Stimulated activated CD4-positive, alpha-beta T cell treated with anti-CD3 and anti-CD28 coated beads, Interleukin-1b, Interleukin-23, amount 100 ng/mL, for 4 hours (primary cell): ENCODE measurements at places on chromosomes 2 and 18.

DNA sequence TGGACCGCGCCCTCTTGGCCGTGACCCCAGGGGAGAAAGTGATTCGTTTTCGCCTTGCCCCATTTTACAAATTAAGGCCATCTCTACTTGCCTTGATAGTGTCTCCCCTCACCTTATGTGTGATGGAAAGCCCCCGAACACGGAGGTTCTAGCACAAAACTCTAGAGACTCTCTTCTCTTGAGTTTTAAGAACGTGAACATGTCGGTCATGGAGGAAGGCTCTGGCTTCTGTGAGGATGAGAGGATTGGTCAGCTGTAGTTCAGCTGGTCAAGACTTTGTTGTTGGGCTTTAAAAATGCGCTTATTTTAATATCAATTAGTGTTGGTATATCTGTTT is 828 bp downstream of the DYNC1I2 start:
- DNase-seq: no peak

DNA sequence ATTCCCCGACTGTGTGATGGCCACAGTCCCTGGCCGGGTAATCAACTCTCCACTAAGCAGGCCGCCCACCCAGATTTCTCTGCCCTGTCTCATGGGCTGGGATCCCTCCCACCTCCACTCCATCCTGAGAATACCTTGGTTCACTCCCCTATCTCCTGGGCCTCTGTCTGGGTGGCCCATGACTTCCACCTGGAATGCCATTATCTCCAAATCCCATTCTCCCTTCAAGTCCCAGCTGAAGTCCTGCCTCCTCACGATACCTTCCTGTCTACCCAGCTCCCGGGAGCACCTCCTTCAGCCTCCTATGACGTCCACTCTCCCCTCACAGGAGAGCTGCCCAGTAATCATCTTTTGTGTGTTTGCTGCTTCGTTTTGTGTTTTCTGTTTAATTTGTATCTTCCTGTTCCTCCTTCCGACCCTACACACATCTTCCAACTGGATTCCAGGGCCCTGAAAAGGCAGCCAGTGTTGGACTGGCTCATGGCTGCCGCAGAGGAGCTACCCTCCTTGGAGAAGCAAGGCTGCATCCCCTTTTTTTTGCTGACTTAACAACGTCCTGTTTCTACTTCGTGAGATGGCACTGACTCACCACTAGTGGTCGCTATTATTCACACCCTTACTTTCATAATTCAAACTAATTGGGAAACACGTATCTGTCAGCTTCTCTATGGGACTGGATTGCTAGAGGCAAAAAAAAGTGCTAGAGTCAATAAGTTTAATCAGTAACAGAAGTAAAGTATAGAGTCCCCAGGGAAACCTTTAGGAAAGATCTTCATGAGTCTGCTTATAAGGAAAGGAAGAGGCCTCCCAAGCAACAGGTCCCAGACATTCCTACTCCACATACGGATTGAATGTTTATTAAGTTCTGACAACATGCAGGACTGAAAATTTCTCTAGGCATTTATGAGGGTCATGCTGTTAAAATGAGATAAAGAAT is 171.9 kb upstream of the GATA6 start:
- no peak for DNase-seq

GRCh38 chr18:70973626-70974025 is 684.8 kb downstream of the SOCS6 start:
- DNase-seq: no peak

- DNase-seq: no peak
These were observed 87.3 kb upstream of the GPR45 start for GRCh38 chr2:105154119-105154818.

- DNase-seq: no peak
These were observed 57.2 kb downstream of the TNP1 start for GRCh38 chr2:216802516-216803215.

GRCh38 chr2:60105906-60106305 is 447.5 kb downstream of the BCL11A start:
- no peak for DNase-seq

GRCh38 chr2:227214622-227215041 is 50.2 kb downstream of the COL4A3 start:
- no peak for DNase-seq

DNA sequence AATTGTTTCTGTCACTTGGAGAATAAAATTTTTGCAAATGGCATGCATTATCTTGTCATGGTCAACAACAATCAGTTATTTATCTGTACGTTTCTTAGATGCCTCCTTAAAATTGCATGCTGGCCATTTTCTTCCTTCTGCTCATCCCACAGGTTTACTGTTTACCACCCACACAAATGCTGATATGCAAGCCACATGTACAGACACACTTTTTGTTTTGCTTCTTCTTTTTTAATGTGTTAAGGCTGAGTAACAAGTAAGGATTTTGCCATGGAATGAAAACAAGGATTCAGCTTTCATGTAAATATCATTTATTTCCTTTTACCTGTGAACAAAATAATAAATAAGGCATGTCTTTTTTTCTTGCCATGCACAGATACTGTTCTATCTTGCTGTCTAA is 1077.1 kb upstream of the ZEB2 start:
- no peak for DNase-seq

- DNase-seq: no peak
These were observed 30.1 kb downstream of the KCTD18 start for GRCh38 chr2:200479692-200480265.

GRCh38 chr2:108877506-108877905 is 90.9 kb downstream of the CCDC138 start:
- DNase-seq: no peak

GRCh38 chr2:233761040-233761769 is 1.1 kb downstream of the UGT1A1 start:
- no peak for DNase-seq

- DNase-seq: no peak
These were observed 279.8 kb downstream of the TNS1 start for GRCh38 chr2:217722883-217723472.

DNA sequence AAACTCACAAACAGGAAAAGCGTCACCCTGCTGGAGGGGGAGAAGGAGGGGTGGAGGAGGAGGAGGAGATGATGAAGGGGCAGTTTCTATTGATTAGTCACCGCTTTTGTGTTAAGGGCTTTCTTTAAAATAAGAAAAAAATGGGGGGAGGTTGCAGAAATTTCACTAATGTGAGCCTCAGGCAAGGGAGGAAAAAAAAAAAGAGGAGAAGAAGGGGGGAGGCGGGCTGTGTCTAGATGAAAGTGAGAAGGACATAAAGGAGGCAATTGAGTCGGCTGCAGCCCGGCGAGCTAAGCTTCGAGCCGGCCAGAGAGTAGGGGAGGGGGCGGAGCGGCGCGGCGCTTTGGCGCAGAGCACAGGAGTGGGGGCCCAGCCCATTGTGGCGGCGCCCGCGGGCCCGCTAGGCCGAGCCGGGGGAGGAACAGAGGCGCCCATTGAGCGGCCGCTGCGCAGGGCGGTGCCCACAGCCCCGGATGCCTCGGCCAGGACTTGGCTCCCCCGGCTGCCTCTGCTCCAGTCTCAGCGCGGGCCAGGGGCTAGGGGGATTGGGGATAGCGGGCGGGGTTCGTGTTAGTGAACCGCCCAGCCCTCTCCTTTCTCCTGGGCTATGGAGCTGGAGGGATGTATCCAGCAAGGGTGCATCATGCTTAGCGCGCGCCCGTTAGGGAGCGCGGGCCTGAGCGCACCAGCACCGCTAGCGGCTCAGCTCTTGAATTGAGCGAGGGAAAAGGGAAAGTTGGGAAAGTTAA is 7.9 kb downstream of the PAX3 start:
- no peak for DNase-seq

DNA sequence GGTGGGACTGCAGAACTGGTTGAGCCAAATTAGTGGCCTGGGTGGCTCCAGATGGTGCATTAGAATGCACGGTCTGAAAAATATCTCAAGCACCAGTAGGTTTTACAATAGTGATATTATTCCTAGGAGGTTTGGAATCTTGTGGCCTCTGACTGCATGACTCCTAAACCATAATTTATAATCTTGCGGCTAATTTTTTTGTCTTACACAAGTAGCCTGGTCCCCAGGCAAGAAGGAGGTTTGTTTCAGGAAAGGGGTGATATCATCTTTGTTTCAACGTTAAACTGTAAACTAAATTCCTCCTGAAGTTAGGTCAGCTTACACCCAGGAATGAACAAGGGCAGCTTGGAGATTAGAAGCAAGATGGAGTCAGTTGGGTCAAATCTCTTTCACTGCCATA is 98.9 kb upstream of the ARL4C start:
- DNase-seq: no peak

GRCh38 chr2:98172150-98172765 is 85.3 kb downstream of the VWA3B start:
- no peak for DNase-seq

DNA sequence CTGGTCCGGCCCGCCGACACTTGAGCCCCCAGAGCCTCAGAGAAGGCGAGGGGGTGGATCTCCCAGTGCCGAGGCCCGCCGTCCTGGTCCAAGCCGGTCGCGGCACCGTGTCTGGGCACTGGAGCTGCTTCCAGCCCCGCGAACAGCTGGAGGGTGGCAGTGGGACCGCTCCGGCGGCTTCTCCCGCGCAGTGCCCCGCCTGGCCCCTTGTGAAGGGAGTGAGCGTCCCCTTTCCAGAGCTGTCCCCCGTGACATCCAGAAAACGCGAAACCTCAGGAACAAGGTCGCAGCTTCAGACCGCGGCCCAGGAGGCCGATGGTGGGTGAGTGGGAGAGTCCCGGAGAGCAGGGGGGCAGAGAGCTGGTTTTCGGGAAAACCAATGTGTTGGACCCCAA is 579 bp upstream of the EMX1 start:
- no peak for DNase-seq

- DNase-seq: no peak
These were observed 104.1 kb downstream of the CHN1 start for GRCh38 chr2:174901075-174901474.

- DNase-seq: no peak
These were observed 85.3 kb downstream of the ZNF407 start for GRCh38 chr18:74682991-74683297.

- no peak for DNase-seq
These were observed 15.3 kb upstream of the IL36G start for GRCh38 chr2:112962308-112963175.

GRCh38 chr2:196808083-196808665 is 981 bp downstream of the C2orf66 start:
- no peak for DNase-seq

DNA sequence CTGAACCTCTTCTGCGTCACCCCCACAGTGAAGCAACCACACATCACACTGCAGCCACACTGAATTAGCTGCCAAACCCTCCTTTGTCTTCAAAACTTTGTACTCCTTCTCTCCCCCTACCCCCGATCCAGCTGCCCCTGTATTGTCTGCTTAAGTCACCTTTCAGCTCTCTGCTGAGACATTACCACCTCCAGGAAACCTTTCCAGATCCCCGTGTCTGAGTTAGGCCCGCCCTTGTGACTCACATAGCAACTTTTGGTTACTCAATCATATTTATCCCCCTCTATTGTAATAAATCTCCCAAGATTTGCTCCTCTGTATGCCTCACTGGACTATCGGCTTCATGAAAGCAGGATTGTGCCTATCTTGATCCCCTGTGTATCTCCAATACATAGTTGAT is 82.8 kb upstream of the CDCA7 start:
- DNase-seq: no peak

- DNase-seq: no peak
These were observed 680.8 kb downstream of the NYAP2 start for GRCh38 chr2:226080334-226080733.

GRCh38 chr2:178804791-178805190 is 2.4 kb downstream of the TTN start:
- DNase-seq: no peak

DNA sequence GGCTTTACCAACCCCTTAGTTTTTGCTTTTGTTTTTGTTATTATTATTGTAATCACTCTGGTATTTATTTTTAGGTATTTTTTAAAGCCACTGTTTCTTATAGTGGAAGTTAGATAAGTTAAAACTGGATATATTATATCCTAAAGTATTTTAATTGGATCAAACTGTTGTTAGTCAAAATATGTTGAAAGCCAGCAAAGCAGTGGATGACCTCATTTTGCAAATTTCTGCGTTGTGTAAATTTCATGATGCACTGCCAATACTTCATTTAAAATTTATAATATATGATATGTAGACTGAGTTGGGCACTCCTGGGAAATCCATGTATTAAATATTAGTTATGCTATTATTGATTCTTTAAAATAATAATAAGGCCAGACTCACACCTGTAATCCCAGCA is 661.7 kb upstream of the NRXN1 start:
- no peak for DNase-seq

GRCh38 chr2:213995400-213996105 is 415.3 kb upstream of the VWC2L start:
- no peak for DNase-seq

DNA sequence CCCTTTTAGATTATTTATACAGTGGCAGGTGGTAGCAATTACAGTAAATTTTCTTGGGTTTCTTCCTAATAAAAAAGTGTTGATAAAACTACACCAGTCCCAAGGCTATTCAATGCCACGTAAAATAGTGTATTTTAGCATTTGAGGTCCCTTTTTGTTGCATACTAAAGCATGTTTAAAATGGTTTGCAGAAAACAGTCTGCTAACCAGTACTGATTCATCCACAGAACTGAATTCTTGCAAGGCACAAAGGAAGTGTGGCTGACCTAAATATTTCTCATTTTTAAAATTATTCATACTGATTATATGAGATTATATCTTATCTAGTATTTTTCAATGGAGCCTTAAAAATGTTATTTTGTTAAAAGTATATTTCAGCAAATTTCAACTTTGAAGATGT is 98.1 kb downstream of the SMAD2 start:
- no peak for DNase-seq

DNA sequence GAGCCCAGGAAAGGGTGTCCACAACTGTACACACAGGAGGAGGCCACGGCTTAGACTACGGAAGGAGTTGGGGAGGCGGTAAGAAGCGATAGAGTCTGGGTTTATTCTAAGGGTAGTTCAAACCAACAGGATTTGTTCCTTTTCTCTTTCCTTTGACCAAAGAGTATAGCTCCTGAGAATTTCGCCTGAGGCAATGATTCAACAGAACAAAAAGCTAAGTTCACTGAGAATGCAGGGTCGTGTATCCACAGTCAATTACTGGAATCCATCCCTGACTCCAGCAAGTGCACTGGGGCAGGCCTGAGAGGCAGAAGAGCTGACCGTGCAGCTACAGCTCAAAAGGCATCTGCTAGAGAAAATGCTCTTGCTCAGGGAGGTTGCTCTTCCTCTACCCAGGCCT is 140.9 kb downstream of the TFCP2L1 start:
- no peak for DNase-seq

GRCh38 chr18:31996007-31996406 is 22.6 kb upstream of the RNF125 start:
- no peak for DNase-seq

DNA sequence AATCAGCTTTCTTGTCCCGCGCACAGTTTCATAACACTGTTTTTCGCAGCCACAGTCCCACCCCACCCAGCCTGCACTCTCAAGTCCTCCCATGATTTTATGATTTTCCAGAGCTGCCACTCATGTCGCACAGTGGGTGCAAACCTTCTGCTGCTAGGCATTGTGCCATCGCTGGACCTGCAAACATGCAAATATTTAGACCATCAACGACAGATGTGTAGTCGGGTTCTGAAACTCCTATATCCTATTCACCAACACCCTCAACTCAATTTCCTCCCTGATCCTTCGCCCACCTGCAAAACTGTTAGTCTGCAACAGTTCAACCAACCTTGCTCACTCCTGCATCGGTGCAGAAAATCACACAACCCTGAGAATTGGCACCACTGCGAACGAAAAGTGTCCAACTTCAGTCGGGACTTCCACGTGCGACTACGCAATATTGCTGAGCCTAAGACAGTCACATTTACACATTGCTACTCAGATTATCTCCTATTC is 871 bp upstream of the ALS2 start:
- no peak for DNase-seq

- no peak for DNase-seq
These were observed 6.8 kb downstream of the CPLX4 start for GRCh38 chr18:59311631-59312030.
